ENCODE measurements at places on chromosomes 1 and 21.

DNA sequence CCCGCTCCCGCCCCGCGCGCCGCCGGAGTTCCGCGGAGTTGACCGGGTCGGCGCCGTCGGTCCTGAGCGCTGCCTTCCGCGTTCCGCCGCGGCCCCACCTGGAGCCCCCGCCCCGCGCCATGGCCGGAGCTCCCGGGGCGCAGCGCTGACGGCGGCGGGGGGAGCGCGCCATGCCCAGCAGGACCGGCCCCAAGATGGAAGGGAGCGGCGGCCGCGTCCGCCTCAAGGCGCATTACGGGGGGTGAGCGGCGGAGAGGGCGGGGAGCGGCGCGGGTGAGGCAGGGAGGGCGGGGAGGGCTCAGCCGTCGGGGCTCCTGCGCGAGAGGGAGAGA, 216 bp downstream of the PRKCZ start:
- no peak for DNase-seq

DNA sequence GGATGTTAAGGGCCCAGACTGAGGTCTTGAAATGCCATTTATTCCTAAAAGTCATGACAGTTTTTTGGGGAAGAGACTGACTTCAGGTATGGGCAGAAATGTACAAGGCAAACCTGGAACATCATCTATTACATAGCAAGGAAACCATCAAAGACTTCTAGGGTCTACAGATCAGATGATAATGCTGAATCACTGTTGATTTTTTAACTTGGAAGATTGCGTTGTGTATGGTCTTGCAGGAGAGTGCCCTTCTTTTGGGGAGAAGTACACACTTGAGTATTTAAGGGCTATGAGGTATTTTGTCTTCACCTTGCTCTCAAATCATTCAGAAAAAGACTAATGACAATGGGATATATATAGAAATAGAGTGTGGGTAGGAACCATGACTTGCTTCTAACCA, 15.4 kb upstream of the RD3 start:
- no peak for DNase-seq

DNA sequence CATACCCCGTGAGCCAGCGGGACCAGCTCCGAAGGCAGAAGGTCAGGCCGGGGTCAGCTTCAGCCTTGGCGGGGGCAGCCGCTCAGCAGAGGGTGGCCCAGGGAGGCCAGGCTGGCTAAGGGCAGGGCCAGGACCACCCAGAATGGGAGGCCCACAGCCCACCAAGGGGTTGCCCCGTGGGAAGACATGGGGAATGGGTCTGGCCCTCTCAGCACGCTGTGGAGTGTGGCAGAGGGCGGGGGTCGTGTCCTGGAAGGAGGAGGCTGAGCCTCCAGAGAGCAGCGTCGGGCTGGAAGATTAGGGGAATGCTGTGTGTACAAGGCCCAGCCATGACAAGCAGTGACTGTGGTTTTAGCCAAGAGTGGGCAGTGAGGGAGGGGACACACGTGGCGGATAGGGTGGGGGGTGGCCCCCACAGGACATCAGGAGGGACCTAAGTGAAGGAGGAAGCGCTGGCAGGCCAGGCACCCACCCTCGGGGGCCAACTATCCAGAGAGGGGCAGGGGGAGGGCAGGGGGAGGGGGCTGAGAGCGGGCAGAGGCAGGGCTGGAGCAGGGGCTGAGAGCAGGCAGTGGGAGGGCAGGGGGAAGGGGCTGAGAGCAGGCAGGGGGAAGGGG, 43.9 kb upstream of the POFUT2 start:
- DNase-seq = no peak

DNA sequence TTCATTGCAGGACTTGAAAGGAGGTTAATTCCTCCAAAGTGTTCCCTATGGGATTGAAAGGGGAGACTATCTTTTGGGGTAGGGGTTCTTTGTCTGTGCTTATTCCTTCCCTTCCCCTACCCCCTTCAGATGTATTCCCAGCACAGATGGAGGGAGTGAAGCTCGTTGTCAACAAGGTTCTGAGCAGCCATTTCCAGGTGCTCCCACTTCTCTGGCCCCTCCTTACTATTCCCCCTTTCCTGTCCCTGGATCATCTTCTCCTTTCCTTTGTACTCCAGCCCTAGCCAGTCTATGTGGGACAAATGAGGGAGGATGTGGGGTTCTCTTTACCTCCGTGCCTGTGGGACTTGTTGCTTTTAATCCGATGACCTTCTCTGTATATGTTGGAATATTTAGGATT, 899 bp downstream of the TOMM40L start:
- no peak for DNase-seq

DNA sequence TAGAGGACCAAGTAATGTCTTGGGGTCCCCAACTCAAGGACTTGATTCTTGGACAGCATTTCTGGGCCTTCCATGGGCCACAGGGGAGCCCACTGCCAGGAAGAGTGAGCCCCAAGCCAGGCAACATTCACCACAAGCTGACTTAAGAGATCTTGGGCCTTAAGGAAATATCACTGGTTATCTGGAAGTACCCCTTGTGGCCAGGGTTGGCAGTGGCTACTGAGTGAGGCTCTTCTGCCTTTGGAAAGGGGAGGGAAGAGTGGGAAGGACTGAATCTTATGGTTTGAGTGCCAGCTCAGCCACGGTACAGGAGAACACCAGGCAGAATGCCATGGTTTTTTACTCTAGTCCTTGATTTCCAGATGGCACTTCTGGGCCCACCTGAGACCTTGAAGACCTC, 228.9 kb upstream of the RGS18 start:
- no peak for DNase-seq

- DNase-seq = peak; percentile 63
Measured at GRCh38 chr1:153352523-153352922, 3.9 kb upstream of the PGLYRP4 start.

- no peak for DNase-seq
Measured at GRCh38 chr1:19229828-19230325, 19.8 kb upstream of the UBR4 start.

- DNase-seq = no peak
Measured at GRCh38 chr1:29297450-29297849, 61.1 kb downstream of the PTPRU start.

- DNase-seq = no peak
Measured at GRCh38 chr21:35645991-35646390, 414.3 kb downstream of the SETD4 start.

DNA sequence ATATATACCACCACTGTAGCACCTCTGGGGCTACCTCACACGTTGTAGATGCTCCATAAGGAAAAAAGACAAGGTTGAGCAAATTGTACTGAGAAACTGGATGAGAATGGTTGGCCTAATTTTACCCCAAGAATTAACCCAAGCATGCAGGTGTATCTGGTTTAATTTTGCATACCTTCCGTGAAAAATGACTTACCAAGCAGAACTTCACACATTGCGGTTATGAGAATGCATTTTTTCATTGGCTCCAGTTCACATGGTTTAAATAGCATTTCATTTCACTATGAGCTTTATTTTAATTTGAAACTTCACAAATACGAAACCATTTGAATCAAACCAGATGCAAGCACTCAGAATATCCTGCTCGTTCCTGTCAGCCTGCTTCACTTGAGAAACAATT, 512.2 kb downstream of the LTN1 start:
- DNase-seq = no peak

GRCh38 chr1:16971341-16972188, 8.9 kb downstream of the MFAP2 start:
- no peak for DNase-seq

GRCh38 chr1:208874915-208875314, 630.7 kb upstream of the PLXNA2 start:
- DNase-seq = no peak

DNA sequence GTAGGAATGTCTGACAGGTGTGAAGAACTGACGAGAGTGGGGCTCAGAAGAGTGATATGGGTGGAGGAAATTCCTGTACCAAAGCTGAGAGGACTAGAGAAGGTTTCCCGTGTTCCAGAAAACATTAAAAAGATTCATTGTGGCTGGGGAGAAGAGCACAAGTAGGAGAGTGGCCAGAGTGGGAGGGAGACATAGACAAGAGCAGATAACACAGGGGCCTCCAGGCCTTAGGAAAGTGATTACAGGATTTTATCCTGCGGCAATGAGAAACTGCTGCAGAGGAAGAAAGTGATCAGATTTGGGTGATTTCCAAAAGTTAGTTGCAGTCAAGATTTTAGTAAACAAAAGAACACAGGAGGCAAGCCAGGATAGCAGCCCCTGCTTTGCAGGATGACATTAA, 7.9 kb downstream of the C8B start:
- no peak for DNase-seq

GRCh38 chr1:232788235-232788872, 16.9 kb upstream of the MAP10 start:
- no peak for DNase-seq

DNA sequence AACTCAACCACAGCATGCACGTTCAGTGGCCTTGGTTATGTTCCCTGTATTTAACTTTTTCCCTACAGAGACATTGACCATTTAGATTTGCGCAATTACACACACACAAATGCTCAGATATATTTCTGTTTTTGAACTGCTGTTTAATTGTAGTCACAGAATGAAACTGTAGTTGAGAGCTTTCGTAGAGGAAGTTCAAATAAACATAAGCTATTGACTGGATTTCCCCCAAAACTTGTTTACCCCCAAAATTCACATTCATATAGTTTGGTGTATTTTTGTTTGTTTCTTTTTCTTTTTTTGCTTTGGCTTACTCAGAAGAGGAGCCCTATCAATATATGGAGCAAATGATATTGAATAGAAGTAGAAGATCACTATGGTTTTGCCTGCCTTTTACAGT, 921.0 kb downstream of the ADGRL2 start:
- DNase-seq = no peak

GRCh38 chr21:17931080-17931479, 111.9 kb upstream of the C21orf91 start:
- peak; percentile 30 for DNase-seq

DNA sequence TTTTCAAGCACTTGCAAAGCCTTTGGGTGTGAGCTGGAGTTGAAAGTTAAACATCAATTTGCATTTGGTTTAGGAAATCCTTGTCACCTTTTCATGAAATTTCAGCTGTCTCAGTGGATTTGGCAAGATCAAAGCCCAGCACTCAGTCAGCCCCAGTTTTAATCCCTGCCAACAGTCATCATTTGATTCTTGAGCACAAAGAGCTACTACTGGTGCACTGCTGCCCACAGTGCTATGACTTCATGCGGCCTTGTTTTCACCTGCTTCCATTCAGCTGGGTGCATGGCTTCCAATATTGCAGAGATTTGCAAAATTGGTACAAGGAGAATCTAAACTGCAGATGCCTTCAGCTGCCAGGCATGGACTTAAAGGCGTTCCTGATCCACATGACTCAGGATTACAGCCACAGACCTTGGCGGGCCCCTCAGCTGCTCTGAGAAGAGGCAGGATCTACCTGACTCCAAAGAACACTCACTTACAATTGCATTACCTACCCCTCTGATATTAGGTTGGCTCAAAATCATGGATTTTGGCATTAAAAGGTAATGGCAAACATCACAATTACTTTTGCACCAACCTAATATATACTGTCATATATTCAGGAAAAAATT, 259.1 kb downstream of the DSCAM start:
- no peak for DNase-seq

DNA sequence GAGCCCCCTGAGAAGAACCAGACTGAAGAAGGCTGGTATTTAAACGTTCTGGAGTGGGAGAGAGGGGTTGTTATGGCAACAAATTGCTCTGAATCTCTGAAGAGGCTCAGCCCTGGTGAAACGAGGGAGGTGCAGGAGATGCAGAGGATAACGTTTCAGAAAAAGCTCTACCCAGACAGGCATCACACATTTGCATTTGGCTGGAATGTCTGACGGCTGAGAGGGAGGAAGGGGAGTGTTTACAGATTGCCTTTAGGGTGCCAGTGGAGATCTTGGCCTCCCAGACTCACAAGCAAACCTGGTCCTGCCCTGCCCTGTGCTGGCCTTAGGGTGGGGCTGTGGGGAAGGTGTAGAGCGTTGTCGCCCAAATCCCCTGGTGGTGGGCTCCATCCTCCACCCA, 169.0 kb upstream of the AJAP1 start:
- no peak for DNase-seq

DNA sequence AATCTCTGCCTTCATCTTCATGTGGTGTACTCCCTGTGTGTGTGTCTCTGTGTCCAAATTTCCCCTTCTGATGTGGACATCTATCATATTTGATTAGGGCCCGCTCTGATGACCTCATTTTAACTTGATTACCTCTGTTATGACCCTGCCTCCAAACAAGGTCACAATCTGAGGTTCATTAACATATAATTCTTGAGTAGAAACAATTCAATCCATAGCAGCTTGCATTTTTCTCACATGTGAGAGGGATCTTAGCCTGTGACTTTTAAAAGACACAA, 130.9 kb upstream of the RAB4A start:
- DNase-seq = no peak

DNA sequence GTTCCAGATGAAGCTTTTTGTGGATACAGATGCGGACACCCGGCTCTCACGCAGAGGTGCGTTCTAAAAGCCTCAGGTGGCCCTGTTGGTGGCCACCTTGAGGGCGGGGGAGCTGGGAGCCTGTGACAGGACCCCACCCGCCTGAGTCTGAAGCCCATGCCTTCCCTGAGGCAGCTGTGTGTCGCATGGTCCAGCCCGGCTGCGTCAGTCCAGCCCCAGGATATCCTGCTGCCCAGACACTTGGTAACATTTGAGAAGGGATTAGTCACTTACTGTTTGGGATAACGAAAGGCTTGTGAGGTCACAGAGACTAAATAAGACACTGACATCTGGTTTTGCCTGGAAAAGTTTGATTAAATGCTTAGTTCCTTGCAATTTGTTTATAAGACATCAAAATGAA, 68.9 kb downstream of the UCK2 start:
- no peak for DNase-seq

DNA sequence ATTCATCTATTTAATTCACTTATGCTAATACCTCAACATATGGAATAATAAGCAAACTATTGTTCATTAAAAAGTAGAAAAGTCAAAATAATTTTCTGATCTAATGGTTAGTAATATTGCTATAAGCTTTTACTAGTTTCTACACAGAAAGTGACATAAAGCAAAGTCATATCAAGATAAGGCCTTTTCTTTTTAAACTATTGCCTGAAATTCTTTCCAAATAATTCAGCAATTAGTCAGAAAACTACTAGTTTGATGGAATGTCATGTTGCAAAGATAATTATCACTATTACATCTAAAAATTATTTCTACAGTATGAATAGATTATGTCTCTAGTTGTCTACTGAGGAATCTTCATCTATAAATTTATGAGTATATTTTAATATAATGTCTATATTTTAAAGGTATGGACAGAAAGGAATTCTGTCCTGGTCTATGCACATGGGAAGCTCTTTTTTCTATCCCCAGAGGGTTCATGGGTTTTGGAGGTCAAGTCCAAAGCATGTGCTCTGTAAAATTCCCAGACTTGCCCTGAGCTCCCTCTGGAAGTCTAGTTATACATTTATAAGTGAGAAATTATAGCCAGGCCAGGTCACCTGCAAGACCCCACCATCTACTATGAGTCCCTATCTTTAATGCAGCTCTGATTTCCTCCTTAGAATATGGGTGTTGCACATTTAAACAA, 84.6 kb upstream of the DPYD start:
- DNase-seq = no peak

- DNase-seq = no peak
Measured at GRCh38 chr1:12326986-12327385, 97.2 kb downstream of the VPS13D start.

- DNase-seq = no peak
Measured at GRCh38 chr1:217153361-217153760, 430.1 kb upstream of the ESRRG start.
